CD4-positive, alpha-beta T cell treated with Interleukin-4 for 1 hour (primary cell): ENCODE measurements at places on chromosomes 16 and 17.

GRCh38 chr16:48535369-48535787 is 74.6 kb downstream of the N4BP1 start:
- DNase-seq = no peak

DNA sequence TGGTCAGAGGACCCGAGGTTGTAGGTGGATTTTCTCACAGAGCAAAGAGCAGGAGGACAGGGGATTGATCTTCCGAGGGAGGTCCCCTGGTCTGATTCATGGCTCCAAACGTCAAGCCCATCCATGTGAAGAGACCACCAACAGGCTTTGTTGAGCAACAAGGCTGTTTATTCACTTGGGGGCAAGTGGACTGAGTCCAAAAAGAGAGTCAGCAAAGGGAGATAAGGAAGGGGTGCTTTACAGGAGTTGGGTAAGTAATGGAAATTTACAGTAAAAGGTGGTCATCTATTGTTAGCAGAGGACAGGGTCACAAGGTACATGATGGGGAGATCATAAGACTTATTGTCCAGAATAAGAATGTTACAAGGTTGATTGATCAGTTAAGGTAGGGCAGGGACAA is 2285.8 kb downstream of the TP53TG3F start:
- DNase-seq = no peak

GRCh38 chr16:8882041-8882617 is at the start of gene LITAFD:
LITAFD (plus strand) TSS chr16:8882351; CDS start chr16:8884356, 2,005 bp downstream.
- no peak for DNase-seq

- no peak for DNase-seq
These were observed 2.1 kb downstream of the CSNK2A2 start for GRCh38 chr16:58195771-58196170.

- no peak for DNase-seq
These were observed 209.4 kb downstream of the MRTFB start for GRCh38 chr16:14280541-14280940.

- DNase-seq = no peak
These were observed 39.7 kb upstream of the ALDH3A1 start for GRCh38 chr17:19787733-19788357.

DNA sequence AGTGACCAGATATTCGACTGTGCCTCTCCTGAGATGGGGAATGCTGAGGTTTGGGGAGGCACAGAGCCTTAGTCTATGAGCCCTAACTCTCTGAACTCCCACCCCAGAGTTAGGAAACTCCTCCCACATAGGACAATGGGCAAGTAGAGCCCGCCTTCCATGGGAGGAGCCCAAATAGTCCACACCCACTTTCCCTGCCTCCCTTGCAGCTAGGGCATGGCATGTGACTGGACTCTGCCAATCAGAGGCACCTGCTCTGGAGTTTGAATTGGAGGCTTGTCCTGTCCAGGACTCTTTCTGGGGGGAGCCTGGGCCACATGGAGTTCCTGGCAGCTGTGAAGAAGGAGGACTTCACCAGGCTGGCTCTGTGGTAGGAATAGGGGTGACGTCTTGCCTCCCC is 48.4 kb downstream of the SOCS1 start:
- DNase-seq = no peak
